ENCODE measurements at places on chromosomes 13 and 19. TPM values are rescaled to one million over a fixed set of nuclear protein-coding genes. Genes with fewer than 3 reads are reported as not detected.

GNG7 gene
- 18.8 TPM for total RNA-seq

PRR19 gene
- 0.17 TPM for total RNA-seq

SIGLEC7 gene
- not detected for total RNA-seq

SLC1A6 gene
- total RNA-seq: not detected

NRTN gene
- total RNA-seq: 53.0 TPM
